CD8-positive, alpha-beta memory T cell (primary cell): ENCODE measurements at places on chromosomes 5 and 9. TPM values are rescaled to one million over a fixed set of nuclear protein-coding genes. Genes with fewer than 3 reads are reported as not detected.

Gene CXCL14
- not detected for total RNA-seq

Gene FUT7
- total RNA-seq: 0.57 TPM

Gene PCDHB3
- total RNA-seq: not detected

GRCh38 chr5:139746691-139747582 is 48.7 kb upstream of the PSD2 start:
- peak; percentile 73 for DNase-seq
- peak overlapping the region; percentile 39 for H3K27ac ChIP-seq
- no peaks in the 10 kb centered on the region for H3K36me3 ChIP-seq
- H3K4me3 ChIP-seq: peak overlapping the region; percentile 70
- H3K4me1 ChIP-seq: peaks cover 24% of the 10 kb centered on the region
- peaks cover 11% of the 10 kb centered on the region for H3K27me3 ChIP-seq

GRCh38 chr5:37808945-37809344 is 30.9 kb downstream of the GDNF start:
- no peaks in the 10 kb centered on the region for H3K4me1 ChIP-seq
- no peak for DNase-seq
- H3K4me3 ChIP-seq: no peak overlapping the region
- no peaks in the 10 kb centered on the region for H3K27me3 ChIP-seq
- no peaks in the 10 kb centered on the region for H3K36me3 ChIP-seq

DNA sequence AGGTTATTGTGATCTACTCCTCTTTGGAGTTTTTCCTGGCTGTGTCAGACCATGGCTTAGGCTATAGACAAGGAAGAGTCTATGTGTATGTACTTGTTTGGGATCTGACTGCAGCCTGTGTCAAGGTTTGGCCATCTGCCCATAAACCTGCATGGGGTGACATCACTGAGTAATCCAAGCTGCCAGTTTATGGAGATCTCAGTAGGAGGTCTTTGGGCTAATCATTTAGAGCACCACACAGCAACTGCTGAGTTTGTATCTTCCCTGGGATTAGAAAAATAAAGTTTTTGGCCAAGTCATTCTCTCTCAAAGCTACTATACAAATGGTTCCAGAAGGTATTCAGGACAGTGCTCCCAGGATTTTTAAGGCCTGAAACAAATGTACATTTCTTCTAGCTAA is 65.5 kb upstream of the HSPB3 start:
- DNase-seq: no peak
- peak overlapping the region; percentile 52 for H3K27ac ChIP-seq
- H3K36me3 ChIP-seq: no peaks in the 10 kb centered on the region
- no peaks in the 10 kb centered on the region for H3K4me1 ChIP-seq

DNA sequence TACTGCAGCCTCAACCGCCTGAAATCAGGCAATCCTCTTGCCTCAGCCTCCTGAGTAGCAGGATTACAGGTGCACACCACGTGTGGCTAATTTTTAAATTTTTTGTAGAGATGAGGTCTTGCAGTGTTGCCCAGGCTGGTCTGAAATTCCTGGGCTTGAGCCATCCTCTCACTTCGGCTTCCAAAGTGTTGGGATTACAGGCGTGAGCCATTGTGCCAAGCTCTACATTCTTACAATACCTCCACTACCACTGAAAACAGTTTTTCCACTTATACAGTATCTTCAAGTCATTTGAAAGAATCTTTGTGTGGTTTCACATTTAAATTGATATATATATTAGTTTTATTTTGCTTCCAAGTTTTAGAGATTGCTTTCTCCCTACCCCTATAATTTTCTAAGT is 42.6 kb downstream of the LARP1 start:
- DNase-seq: no peak
- no peaks in the 10 kb centered on the region for H3K27me3 ChIP-seq
- H3K4me3 ChIP-seq: no peak overlapping the region
- H3K27ac ChIP-seq: no peak overlapping the region
- H3K4me1 ChIP-seq: no peaks in the 10 kb centered on the region

DNA sequence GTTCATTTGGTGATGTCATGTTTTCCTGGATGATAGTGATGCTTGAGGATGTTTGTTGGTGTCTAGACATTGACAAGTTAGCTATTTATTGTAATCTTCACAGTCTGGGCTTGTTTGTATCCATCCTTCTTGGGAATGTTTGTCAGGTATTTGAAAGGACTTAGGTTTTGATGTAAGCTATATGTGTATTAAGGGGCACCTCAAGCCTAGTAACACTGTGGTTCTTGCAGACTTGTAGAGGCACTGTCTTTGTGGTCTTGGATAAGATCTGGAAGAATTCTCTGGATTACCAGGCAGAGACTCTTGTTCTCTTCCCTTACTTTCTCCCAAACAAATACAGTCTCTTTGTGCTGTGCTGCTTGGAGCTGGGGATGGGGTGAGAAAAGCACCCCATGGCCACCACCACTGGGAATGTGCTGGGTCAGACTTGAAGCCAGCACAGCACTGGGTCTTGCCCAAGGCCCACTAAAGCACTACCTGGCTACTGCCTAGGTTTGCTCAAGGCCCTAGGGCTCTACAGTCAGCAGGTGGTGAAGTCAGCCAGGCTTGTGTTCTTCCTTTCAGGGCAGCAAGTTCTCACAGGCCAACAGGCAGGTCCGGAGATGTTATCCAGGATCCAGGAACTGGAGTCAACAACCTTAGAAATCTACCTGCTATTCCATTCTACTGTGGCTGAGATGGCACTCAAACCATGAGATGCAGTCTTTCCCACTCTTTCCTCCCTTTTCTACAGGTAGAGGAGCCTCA is 49.3 kb upstream of the GNA14 start:
- DNase-seq: no peak
- no peaks in the 10 kb centered on the region for H3K4me1 ChIP-seq
- H3K4me3 ChIP-seq: no peak overlapping the region
- H3K27ac ChIP-seq: no peak overlapping the region
- H3K36me3 ChIP-seq: no peaks in the 10 kb centered on the region
- no peaks in the 10 kb centered on the region for H3K27me3 ChIP-seq

- no peaks in the 10 kb centered on the region for H3K27me3 ChIP-seq
- no peak overlapping the region for H3K4me3 ChIP-seq
- no peaks in the 10 kb centered on the region for H3K4me1 ChIP-seq
- H3K27ac ChIP-seq: no peak overlapping the region
- no peaks in the 10 kb centered on the region for H3K36me3 ChIP-seq
- DNase-seq: no peak
Measured at GRCh38 chr5:109987970-109988369, 298.2 kb downstream of the MAN2A1 start.

GRCh38 chr9:34793428-34793827 is 83.5 kb upstream of the CCL21 start:
- H3K4me3 ChIP-seq: no peak overlapping the region
- no peak for DNase-seq
- H3K4me1 ChIP-seq: no peaks in the 10 kb centered on the region
- no peak overlapping the region for H3K27ac ChIP-seq
- H3K36me3 ChIP-seq: no peaks in the 10 kb centered on the region

- no peaks in the 10 kb centered on the region for H3K36me3 ChIP-seq
- H3K27me3 ChIP-seq: no peaks in the 10 kb centered on the region
- H3K27ac ChIP-seq: no peak overlapping the region
- DNase-seq: no peak
- no peak overlapping the region for H3K4me3 ChIP-seq
Measured at GRCh38 chr9:38362852-38363588, 29.5 kb upstream of the ALDH1B1 start.
